Esophagus mucosa (tissue), 1 donor: ENCODE measurements at places on chromosomes 5 and 9. TPM values are rescaled to one million over a fixed set of nuclear protein-coding genes. Genes with fewer than 3 reads are reported as not detected.
A peak's percentile ranks its signal among the peaks of the same experiment; 100 is the strongest.

DNA sequence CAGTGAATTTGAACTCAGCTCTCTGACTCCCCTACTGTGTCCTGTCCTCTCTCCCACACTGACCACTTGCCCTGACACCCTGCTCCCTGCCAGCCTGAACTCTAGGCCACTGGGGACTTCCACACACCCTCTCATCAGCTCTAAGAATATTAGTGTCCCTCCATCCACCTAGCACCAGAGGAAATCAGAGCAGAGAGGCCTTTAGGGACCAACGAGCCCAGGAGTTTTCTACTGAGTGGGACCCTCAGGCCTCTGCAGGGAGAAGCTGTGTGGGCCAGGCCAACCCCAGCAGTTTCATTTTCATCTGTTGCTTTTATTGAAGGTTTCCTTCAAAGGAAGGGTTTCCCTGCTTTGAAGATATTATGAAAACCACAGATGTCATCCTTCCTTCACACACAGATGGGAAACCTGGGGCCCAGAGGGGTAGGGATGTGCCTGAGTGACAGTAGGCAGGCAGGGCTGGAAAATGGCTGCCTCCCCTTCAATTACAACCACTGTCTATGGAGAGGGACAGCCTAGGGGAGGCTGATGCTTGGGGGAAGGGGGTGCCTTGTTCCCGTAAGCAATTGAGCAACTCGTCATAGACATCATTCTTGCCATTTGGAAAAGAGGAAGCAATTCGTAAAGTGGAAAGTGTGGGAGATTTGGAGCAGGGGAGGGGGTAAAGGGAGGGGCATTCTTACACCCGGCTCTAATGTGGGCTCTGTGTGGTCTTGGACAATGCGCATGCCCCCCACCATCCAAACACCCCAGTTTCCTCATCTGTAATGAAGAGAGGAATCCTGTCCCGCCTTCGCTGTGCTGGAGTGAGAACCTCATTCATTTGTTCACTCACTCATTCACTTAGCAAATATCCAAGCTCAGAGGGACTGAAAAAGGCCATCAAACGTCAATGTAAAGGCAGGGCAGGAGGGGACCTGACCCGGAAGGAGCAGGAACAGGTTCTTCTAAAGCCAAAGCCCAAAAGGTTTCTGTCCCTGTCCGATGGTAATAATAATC lies 3.9 kb downstream of the GLIPR2 start:
- no peak for ATAC-seq

Gene MYOZ3
- not detected for total RNA-seq

DNA sequence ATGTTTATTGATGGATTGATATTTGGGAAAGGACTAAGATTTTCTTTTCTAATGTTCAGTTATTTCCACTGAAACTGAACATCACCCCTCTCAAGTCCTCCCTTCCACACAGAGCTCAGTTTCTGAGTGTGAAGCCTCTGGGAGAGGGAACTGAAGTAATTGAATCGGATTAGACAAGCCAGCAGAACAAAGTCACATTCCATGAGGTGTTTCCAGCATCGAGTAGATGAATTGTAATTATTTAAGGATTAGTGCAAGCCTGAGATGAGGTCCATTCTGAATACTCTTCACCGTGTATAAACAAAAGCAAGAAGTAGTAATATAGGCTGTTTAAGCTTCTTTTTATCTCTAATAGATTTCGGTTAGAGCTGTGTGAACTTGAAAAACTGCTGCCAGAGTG lies 2060.5 kb downstream of the MAT2B start:
- ATAC-seq: no peak

Gene OR5C1
- total RNA-seq: not detected

GRCh38 chr9:96021551-96022444 lies 146.3 kb downstream of the ERCC6L2 start:
- peak; percentile 12 for ATAC-seq

GRCh38 chr9:133122935-133123611 lies 2.0 kb upstream of the RALGDS start:
- ATAC-seq: no peak

Gene INSL4
- not detected for total RNA-seq

Gene GABRA1
- total RNA-seq: not detected

GRCh38 chr9:95455714-95456113 lies 61.1 kb downstream of the PTCH1 start:
- no peak for ATAC-seq

Gene SPZ1
- total RNA-seq: not detected

Gene MLANA
- total RNA-seq: not detected

- ATAC-seq: no peak
Observed at GRCh38 chr5:98510143-98510985, 263.1 kb upstream of the RGMB start.

Gene FYB1
- total RNA-seq: 64.7 TPM

DNA sequence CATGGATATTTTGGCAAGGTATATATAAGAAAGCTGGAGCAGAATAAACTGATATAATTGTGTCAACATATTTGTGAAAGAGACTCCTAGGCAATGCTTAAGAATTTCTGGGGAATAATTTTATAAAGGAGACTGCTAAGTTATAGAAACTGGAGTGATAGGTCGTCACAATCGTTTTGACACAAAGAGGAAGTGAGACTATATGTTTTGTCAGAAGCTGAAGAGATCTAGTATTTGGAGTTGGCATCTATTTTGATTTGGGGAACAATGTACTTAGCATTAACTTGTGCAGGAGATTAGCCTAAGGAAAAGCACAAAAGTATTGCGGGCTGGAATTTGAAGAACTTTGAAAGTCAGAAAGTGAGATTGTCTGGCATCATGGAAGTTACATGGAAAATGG lies 582.5 kb downstream of the TAF11L14 start:
- ATAC-seq: no peak

DNA sequence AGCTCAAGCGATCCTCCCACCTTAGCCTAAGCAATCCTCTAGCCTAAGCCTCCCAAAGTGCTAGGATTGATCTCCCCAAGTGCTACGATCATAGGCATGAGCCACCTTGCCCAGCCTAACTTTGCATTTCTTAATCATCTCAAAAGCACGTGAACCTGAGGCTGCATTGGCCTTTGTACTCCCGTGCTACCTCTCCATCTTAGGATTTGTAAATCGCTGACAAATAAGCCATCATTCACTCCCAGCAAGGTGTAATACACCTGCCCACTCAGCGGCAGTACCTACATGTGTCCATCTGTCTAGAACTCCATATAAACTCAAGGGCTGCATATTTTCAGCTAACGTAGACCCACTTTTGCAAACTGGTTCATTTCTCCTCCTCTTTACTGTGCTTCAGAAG lies 2.8 kb downstream of the ANKH start:
- no peak for ATAC-seq

Gene SCGB3A1
- total RNA-seq: 26.6 TPM

GRCh38 chr5:62937661-62938558 lies 359.3 kb downstream of the LRRC70 start:
- no peak for ATAC-seq

DNA sequence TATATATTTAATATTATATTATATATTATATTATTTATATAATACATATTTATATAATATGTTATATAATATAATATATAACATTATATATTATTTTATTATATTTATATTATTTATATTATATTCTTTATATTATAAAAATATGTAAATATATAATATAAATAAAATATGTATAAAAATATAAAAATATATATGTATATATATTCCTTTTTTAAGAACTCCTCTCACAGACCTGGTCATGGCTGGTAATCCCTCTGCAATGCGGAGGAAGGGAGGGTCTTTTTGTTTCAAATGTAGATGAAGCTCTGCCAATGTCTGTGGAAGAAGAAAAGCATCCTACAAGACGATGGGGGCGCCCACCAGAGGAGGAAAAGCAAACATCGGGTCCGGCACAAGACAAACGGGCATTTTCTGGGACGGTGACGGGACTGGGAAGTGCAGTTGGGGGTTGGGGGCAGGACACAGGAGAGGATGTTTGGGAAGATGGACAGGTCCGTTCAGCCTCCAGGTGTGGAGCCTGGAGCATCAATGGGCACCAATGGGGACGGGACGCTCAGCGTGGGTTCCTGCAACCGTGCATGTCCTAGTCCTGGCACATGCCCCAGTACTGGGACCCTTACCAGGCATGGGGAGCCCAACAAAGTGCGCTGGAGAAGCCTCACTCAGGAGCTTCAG lies 194.0 kb downstream of the IRX1 start:
- no peak for ATAC-seq

Gene SV2C
- total RNA-seq: 0.12 TPM

- no peak for ATAC-seq
Observed at GRCh38 chr5:66238435-66238834, 94.3 kb downstream of the SREK1 start.

DNA sequence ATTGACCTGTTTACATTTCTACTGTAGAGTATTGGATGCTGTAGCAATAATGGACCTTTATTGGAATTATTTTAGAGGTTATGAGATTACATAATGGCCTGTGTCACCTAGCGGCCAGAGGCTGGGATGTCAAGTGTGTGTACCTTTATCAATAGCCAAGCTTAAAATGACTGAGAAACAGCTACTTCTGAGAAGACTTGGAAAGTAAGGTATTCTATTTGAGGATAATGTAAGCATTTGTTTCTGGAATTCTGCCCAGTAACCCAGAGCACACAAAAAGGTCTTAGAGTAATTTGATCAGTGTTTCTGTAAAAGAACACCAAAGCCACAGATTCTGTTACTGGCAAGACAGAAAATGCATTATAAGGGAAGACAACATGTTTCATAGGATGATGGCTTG lies 116.8 kb downstream of the MACIR start:
- ATAC-seq: no peak

Gene PRR7
- 4.3 TPM for total RNA-seq
